Stimulated activated CD4-positive, alpha-beta T cell treated with anti-CD3 and anti-CD28 coated beads, Interleukin-1b, Interleukin-23, amount 100 ng/mL, for 4 hours (primary cell): ENCODE measurements at places on chromosomes 3 and 15.

DNA sequence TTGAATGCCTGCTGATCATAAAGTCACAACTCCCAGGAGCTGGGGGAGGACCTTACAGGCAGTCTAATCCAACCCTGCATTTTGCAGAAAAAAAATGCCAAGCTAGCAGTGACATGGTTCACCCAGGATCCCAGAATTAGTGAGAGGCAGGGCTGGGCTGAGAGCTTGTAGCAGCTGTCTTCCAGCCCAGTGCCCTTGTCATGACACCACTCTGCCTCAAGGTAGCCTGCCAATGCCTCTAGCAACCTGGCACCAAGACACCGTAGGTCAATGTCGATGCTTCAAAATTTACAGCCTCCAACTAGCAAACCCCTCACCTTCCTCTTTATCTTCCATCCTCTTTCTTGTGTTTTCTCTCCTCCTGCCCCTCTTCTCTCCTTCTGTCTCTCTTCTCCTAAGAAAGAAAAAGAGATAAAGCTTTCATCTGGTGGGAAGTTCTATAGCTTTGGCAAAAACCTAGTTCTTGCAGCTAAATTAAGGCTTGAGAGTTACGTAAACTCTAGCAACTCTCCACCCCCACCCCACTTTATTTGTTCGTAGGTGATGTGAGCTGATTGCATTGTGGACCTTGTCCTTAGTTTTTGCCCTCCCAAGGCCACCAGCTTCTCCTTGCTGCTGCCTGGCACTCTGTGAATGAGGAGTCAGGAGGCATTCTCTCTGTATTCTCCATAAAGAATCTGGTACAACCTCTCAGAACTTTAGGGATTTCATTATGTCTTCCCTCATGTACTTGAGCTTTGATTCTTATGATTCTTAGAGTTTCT lies 18.3 kb upstream of the BFSP2 start:
- no peak for DNase-seq

DNA sequence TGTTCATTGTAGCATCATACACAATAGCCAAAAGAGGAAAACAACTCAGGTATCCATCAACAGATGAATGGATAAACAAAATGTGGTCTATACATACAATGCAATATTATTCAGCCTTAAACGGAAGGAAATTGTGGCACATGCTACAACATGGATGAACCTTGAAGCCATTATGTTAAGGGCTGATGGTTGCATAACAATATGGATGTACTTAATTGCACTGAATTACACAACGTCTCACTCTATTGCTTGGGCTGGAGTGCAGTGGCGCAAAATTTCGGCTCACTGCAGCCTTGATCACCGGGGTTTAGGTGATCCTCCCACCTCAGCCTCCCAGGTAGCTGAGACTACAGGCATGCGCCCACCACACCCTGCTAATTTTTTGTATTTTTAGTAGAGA lies 7.0 kb upstream of the TMEM62 start:
- no peak for DNase-seq

DNA sequence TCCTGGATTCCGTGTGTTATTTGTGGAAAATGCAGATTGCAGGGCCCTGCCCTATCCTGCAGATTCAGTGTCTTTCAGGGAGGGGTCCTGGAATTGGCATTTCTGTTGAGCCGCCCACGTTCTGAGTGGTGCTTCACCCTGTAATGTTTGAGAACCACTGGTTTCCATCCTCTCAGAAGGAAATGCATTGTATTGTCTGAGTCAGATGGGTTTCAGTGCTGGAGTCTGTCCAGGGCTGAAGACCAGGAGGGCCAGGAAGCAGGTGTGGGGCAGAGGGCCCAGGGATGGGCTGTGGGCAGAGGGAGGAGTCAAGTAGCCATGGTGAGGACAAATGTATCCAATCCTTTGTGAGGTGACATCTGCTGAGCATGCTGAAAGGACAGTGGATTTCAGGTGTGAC lies 123.8 kb downstream of the SV2B start:
- no peak for DNase-seq

DNA sequence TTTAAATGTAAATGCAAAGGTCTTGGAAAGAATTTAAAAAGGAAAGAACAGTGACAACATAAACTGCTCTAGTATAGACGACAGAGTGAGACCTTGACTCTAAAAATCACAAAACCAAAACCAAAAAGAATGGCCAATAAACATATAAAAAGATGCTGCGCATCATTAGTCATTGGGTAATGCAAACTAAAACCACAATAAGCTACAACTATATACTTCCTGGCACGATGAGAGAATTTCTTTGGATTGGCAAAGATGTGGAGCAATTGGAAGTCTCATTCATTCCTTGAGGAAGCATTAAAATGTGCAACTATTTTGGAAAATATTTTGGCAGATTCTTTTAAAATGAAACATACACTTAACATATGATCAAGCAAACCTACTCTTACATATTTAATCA lies 98.7 kb upstream of the ZPLD1 start:
- no peak for DNase-seq

- no peak for DNase-seq
Measured at GRCh38 chr3:148006508-148006907, 597.3 kb downstream of the ZIC1 start.

DNA sequence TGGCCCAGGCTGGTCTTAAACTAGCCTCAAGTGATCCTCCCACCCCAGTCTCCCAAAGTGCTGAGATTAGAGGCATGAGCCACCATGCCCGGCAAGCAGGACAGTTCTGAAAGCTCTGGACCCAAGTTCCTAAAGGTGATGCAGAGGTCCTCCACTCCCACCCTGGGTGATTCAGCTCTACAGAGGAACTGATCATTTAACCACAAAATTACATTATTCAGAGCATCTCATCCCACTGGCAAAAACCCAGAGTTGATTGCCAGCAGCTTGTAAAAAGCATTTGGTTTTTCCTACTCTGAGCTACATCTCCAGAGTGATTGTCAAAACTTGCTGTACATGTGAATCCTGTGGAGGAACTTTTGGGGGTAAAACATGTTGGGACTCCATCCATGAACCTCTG lies 60.2 kb downstream of the SLTM start:
- no peak for DNase-seq

- no peak for DNase-seq
Measured at GRCh38 chr3:66014056-66014455, 24.7 kb downstream of the MAGI1 start.

DNA sequence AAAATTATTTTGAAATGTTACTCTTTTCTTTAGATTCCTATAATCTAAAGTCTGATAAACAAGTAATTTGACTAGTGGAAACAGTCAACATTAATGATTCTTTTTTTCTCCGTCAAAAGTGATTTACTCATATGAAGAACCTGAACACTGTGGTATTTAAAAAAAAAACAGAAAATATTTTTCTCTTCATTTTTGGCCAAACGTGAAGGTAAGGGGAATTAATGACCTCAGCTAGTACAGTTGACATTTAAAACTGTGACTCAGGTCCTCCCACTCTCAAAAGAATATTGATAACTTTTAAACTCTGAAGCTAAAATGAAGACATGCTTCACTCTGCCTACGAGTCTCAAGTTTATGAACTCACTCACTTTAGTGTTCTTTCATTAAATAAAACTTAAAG lies 34.5 kb downstream of the TIGIT start:
- no peak for DNase-seq

GRCh38 chr3:14441920-14442300 lies 39.5 kb downstream of the SLC6A6 start:
- DNase-seq = no peak

- no peak for DNase-seq
Measured at GRCh38 chr3:88986834-88987233, 120.6 kb upstream of the EPHA3 start.

DNA sequence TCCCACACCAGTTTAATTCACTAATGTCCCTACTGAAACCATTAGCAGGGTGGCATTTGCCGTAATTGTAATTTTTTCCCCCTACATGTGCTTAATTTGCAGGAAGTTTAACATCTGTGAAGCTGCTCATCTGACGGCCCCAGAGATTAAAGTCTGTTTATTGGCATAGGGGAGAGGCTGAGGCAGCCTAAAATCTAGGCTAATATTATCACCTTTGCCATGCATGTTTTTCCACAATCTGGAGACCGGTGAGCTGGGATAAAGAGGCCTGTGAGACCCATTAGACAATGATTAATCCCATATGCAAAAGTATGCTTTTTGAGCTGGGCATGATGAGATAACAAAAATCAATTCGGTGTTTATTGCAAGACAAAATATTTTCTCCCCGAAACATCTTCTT lies 561.2 kb upstream of the ALCAM start:
- DNase-seq = no peak

DNA sequence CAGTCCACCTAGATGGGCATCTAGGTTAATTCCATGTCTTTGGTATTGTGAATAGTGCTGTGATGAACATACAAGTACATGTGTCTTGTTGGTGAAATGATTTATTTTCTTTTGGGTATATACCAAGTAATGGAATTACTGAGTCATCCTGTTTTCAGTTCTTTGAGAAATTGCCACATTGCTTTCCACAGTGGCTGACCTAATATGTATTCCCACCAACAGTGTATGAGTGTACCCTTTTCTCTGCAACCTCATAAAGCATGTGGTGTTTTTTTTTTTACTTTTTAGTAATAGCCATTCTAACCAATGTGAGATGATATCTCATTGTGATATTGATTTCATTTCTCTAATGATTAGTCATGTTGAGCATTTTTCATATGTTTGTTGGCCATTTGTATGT lies 86.0 kb upstream of the NDN start:
- no peak for DNase-seq

GRCh38 chr3:183033746-183034145 lies 53.4 kb upstream of the DCUN1D1 start:
- no peak for DNase-seq

DNA sequence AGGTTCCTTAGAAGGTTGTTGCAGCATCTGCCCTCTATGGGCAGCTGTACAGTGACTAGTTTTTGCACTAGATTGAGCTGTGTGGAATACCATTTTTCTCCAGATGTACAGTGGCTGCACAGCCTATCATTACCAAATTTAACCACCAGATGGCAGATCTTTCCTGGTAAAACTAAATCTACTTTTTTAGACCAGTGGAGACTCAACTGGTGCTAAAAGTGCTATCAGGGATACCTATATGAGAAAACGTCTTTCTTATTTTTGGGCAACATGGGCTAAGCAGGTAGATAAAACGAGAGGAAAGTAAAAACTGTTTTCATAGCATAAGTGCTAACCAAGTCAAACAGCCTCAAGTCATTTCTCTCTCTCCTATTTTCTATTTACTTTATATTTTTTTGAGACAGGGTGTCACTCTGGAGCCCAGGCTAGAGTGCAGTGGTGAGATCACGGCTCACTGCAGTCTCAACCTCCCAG lies 21.2 kb downstream of the IGSF10 start:
- DNase-seq = peak; percentile 4

DNA sequence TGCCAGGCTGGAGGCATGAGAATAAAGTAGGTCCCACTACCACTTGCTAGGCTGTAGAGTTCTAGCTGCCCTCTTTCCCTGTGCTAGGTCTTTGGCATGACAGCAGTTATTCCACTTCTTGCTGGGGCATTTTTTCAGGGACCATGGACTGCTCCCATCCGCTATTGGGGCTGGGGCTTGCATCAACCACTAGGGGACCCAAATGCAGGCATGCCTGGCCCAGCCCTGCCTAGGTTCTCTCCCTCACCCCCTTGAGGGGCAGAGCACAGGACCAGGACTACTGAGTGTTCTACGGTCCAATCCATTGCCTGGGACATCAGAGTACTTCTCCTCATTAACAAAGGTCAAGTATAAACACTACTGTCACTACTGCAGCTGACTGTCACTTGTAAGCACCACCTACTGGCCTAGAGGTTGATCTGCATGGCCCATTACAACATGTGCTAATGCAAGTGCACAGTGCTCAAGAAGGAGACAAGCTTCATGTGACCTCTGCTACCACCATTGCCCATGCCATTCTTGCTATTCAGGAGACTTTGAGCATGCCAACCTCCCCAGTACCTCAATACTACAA lies 270.5 kb downstream of the MBNL1 start:
- no peak for DNase-seq

DNA sequence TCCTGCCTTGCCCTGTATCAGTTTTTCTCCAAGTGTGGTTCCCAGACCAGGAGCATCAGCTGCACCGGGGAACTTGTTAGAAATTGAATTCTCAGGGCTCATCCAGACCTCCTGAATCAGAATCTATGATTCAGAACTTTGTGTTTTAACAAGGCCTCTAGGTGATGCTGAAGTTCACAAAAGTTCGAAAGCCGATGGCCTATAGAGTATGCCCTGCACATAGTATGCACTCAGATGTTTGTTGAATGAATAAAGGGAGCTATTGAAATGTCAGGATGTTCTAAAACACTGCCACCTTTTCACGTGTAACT lies 664 bp upstream of the LARP6 start:
- no peak for DNase-seq

- DNase-seq = no peak
Measured at GRCh38 chr15:21267671-21268395, 172.5 kb downstream of the POTEB3 start.

GRCh38 chr3:120102674-120103073 lies 8.4 kb upstream of the GSK3B start:
- no peak for DNase-seq

- no peak for DNase-seq
Measured at GRCh38 chr3:65042675-65043074, 354.9 kb upstream of the ADAMTS9 start.

- DNase-seq = no peak
Measured at GRCh38 chr3:179771797-179772196, 119.0 kb downstream of the USP13 start.

DNA sequence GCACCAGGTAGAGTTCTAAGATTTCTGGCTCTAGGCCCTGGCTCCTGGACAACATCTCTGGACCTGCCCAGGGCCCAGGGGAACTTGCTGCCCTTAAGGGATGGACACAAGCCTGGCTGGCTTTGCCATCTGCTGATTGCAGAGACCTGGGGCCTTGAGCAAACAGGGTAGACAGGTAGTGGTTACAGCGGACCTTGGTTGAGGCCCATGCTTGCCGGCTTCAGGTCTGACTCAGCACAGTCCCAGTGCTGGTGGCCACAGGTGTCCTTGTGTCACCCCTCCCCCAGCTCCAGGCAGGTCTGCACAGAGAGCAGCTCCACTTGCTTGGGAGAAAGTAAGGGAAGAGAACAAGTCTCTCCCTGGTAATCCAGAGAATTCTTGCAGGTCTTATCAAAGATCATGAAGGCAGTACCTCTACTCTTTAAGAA lies 15.9 kb upstream of the ACTL6A start:
- DNase-seq = no peak

DNA sequence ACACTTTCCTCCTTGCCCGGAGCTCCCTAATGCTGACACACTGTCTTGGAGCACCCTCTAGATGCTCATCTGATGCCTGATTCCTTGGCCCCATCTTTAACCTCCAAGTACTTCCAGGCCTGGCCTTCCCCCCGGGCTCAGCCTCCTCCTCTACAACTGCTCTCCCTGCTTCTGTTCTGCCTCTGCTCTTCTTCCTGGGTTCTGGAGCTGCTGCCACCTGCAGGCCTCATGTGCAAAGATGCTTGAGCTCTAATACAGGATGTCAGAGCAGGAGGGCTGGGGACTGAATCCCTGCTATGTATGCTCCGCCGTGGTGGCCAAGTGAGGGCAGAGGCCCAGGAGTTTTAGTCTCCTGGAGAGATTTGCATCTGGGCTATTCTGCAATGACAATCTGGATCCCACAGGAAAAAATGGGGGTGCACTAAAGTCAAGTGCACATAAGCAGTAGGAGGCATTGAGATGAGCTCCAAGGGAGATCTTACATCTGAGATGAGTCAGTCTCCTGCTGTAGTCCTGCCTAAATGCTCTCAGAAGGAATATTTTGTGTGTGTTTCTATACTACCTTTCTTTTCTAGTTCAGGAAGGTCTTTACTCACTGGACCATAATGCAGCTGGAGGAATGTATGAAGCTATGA lies 296.3 kb downstream of the UACA start:
- DNase-seq = no peak
